ENCODE measurements at places on chromosomes 6 and 20.

DNA sequence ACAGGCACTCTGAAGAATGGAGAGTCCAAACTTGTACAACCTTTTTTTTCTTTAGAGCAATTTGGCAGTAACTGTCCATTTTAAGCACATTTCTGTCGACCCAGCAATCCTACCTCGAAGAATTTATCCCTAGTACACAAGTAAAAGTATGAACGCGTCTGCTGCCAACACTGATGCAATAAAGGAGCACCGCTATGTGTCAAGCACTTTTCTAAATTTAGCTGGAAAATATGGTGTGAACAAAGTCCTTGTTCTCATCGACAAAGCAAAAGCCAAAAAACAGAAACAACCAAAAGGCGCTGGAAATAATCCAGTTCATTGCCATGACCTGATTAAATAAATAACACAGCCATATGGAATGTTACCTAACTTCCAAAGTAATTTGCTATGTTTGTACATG, 1.1 kb downstream of the DPM1 start:
- DNase-seq: no peak

DNA sequence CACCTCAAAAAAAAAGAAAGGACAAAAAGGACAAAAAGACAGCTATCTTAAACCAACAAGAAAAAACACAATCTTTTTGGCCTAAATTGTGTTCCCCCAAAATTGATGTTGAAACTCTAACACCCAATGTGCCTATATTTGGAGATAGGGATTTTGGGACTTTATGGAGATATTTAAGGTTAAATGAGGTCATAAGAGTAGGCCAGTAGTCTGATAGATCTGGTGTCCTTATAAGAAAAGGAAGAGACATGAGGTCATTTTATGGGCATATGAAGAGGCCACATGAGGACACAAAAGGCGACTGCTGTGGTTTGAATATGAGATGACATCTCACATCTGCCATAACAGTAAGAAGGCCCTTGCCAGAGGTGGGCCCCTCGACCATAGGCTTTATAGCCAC, 49.5 kb downstream of the TRIM38 start:
- no peak for DNase-seq

GRCh38 chr20:45339799-45340198, 8.4 kb downstream of the SDC4 start:
- DNase-seq: no peak

GRCh38 chr20:63332488-63333240, 28.5 kb downstream of the CHRNA4 start:
- no peak for DNase-seq

- no peak for DNase-seq
These were observed 1083.0 kb upstream of the MAP3K7 start for GRCh38 chr6:91669871-91670268.

GRCh38 chr6:158955255-158955654, 44.7 kb downstream of the RSPH3 start:
- no peak for DNase-seq

DNA sequence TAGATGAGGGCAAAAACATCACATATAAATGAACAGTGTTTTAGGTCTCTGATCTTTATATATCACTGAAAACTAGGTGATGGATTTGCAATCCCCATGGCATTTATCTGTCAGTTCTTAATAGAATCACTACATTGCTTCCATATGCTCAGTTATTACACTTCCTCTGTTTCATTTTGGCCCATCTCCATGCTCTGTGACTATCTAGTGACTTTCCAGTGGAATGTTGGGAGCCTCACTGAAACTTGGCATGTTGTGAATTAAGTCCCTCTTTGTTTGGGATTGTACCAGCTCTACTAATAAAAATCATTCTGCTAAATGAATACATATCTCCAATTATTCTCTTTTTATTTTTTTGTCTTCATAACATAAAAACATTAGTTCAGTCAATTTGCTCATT, 226.1 kb upstream of the CEP162 start:
- no peak for DNase-seq
